ENCODE measurements at places on chromosomes 3 and 15.

DNA sequence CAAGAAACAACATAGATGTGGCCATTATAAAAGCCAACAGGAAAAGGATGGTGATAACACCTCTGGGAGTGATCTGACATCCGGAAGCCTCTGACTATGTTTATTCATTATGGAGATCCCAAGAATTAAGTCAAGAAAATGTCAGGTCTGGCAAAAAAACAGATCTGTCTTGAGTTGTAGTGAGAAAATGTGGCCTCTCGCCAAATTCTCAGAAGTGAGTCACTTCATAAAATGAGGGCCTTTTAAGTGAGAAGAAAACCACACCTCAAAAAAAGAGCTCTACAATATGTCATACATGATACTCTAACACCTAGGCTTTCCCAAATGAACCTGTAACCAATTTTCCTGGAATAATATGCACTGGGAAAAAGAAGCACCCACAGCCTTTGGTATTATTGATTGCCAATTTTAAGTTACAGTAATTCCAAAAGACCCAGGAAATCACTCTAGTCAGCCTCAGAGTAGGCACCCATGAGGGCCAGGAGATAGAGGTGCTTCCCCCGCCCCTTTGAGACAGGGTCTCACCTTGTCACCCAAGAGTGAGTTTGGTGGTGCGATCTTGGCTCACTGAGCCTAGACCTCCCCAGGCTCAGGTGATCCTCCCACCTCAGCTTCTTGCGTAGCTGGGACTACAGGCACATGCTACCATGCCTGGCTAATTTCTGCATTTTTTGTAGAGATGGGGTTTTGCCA is 38.0 kb downstream of the CCR3 start:
- peak; percentile 86 for DNase-seq

DNA sequence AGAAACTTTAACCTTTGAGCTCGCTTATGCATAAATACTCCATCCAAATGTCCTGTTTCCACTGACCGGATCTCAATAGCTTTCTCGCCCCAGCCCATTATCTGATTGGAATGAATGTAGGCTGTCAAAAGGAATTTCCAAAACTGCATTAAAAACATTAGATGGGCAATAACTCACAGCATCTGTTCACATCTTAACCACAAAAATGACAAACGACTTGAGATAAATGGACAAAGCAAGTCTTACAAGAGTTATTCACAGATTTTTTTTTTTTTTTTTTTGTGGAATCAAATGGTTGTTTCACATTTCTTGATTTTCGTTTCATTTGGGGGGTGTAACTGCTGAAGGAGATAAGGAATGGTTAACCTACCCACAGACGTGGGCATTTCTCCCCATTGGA is 39.7 kb upstream of the SLC2A2 start:
- DNase-seq: peak; percentile 83

DNA sequence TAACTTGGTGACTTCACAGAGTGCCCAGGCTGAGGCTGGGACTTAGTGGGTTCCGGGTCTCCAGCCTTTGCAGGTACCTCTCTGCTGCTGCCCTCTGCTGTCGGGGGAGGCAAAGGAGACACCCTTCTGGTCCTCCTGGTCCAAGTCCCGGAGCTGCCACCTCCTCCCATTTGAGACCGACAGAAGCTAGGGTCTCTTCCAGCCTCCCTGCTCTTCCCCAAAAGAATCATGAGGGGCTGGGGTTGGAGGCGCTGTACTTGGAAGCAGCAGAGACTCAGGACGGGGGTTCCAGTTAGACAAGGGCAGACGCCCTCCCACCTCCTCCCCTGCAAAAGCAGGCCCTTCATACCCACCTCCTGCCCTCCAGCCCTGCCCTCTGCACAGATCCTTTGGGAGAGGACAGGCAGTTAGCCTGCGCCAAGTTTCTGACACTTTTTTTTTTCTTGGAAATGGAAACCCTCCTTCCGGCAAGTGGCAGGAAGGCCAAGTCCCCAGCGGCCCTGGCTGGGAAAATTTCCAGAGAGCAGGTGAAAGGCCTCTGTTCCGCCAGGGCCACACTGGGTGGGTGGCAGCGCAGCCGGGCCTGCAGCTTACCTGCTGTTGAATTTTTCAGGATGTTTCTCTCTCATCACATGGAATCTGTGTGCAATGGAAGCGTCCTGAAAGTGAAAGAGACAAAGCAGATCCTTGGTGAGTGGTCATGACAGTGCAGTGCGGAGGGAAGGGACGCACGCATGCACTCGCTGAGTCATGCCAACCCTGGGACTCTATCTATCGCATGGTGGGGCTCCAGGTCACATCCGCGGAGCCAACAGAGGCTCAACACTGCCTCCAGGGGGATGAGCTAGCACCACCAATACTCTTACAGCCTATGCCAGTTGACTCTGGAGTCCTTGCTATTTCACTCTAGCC is 119.9 kb downstream of the DGKG start:
- DNase-seq: peak; percentile 93

GRCh38 chr3:136735103-136735502 is 17.1 kb downstream of the STAG1 start:
- no peak for DNase-seq
